Activated CD4-positive, alpha-beta T cell treated with anti-CD3 and anti-CD28 coated beads for 36 hours (primary cell): ENCODE measurements at places on chromosomes 1 and 21. TPM values are rescaled to one million over a fixed set of nuclear protein-coding genes. Genes with fewer than 3 reads are reported as not detected.
A peak's percentile ranks its signal among the peaks of the same experiment; 100 is the strongest.

DNA sequence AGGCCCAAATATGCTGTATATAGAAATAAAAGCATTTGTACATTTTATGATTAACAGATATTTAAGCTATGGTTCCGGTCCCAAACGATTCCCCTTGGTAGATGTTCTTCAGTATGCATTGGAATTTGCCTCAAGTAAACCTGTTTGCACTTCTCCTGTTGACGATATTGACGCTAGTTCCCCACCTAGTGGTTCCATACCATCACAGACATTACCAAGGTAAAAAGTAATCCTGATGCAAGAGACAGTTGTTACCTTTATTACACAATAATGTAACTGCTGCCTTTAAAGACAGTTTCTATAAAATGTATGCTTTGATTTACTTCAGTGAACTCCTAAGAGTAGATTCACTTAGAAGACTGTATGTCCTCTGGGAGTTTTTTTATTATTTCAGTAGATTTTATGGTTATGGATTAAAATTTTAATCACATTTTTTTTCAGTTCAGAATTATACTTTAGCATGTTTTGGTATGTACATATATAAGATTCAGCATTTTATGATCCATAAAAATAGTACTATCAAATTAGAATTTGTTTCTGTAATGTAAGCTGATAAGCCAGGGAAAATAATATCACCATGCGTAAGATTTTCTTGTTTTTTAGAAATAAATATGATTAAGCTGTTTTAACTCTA, 96.5 kb downstream of the USP25 start:
- H3K27ac ChIP-seq, result no peak overlapping the region
- no peaks in the 10 kb centered on the region for H3K27me3 ChIP-seq
- peak; percentile 32 for DNase-seq
- H3K4me3 ChIP-seq, result no peak overlapping the region

- no peaks in the 10 kb centered on the region for H3K36me3 ChIP-seq
- DNase-seq, result no peak
- no peak overlapping the region for H3K27ac ChIP-seq
- no peaks in the 10 kb centered on the region for H3K4me1 ChIP-seq
Observed at GRCh38 chr1:203453016-203453415, 22.6 kb upstream of the PRELP start.

- no peaks in the 10 kb centered on the region for H3K4me1 ChIP-seq
- no peak overlapping the region for H3K4me3 ChIP-seq
- no peaks in the 10 kb centered on the region for H3K27me3 ChIP-seq
- DNase-seq, result no peak
- no peak overlapping the region for H3K27ac ChIP-seq
Observed at GRCh38 chr1:205792961-205793673, 17.8 kb upstream of the RAB29 start.

LCE6A gene
- not detected for total RNA-seq

DNA sequence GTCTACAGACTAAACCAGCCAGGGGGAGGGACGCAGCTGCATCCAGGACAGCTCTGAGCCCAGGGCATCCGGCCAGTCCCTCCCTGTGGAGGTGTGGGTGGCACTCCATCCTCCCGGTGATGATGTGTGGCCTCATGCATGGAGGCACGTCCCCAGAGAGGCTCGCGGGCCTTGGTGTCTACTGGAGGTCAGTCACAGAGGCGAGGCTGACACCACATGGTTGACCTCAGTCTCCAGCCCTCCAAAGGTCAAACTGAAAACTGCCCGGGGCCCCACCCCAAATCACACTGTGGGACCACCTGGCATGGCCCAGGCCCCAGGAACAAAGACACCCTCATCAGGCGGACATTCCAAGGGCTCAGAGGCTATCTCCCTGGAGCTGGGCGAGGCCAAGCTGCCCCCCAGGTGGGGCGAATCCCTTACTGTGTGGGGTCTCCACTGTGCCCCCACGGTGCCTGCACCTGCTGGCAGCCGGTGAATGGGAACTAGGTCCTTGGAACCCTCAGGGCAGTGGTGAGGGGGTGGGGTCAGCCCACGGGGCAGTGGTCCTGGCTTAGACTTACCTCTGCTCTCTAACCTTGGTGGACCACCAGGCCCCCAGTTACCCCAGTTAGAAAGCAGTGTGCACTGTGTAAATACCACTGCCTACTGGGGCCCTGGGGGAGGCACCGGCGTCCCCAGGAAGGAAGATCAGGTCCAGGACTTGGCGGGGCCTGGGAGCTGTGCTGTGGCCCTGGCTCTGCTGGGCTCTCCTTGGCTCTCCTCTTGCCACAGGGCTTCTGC, 49.1 kb downstream of the TRPM2 start:
- H3K27ac ChIP-seq, result no peak overlapping the region
- H3K4me3 ChIP-seq, result no peak overlapping the region
- DNase-seq, result no peak
- peaks cover 6% of the 10 kb centered on the region for H3K4me1 ChIP-seq
- H3K27me3 ChIP-seq, result no peaks in the 10 kb centered on the region
- peaks cover 2% of the 10 kb centered on the region for H3K36me3 ChIP-seq
